ENCODE measurements at places on chromosomes 12 and 14.

GRCh38 chr14:29908652-29909577 is 18.7 kb downstream of the PRKD1 start:
- DNase-seq = no peak

DNA sequence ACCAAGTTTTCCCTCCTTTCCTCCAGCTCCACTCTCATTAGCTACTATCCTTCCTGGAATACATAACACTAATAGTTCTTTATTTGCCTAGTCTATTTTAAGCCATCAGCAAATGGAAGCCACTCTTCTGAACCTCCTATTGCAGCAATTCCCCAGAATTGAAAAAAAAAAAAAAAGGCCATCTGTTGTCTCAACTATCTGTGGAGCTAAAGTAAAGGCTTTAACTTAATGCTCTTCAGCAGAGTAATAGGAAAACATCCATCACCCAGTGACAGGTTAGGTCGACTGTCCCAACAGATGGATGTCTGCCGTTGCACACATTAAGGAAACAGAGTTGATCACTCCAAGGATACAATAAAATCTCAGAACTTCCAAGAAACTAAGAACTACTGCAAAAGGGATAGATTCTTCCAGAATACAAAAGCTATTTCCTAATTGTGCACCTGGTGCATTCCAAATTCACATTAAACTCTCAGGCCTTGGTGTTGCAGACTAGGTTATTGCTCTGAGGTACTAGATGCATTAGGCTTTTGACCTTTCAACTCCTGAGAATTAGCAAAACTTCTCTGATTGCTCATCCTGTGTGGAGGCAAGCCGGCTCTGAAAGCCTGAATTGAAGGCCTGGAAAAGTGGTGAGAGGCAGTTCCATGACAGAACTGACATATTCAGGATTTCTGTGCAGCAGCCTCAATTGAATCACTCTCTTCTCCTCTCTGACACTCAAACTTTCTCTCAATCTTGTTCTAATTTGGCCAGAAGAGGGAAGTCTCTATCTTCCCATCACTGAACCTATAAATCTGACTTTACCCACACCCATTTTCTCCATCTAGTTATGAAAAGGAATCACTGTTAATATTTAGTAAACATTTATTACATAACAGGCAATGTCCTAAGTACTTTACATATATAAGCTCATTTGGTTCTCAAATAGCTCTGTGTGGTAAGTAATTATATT is 238.4 kb upstream of the HMGA2 start:
- DNase-seq = no peak

- peak; percentile 17 for DNase-seq
Observed at GRCh38 chr12:122499991-122500684, 594 bp downstream of the ZCCHC8 start.

- DNase-seq = no peak
Observed at GRCh38 chr14:37834275-37834674, 238.8 kb downstream of the TTC6 start.

- no peak for DNase-seq
Observed at GRCh38 chr12:31362759-31363415, 36.9 kb upstream of the SINHCAF start.

DNA sequence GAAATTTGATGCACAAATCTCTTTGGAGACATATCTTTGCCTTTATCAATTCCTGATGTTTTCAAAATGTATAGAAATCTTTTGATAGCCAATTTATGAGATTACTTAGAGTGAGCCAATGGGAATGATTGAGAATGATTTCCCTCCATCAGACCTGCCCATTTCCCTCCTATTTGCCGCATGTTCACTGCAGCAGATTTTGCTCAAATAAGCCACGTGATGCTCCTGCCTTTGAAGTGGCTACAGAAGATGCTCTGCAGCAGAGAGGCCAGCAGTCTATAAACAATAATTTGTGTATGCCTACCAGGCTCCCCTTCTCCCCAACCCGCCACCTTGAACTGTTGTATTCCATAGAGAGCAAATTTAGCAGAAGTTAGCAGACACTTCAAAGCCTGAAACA is 21.9 kb downstream of the WIF1 start:
- no peak for DNase-seq

- DNase-seq = no peak
Observed at GRCh38 chr12:102763061-102763460, 154.0 kb downstream of the PAH start.

- DNase-seq = no peak
Observed at GRCh38 chr14:95361373-95362137, 41.8 kb upstream of the CLMN start.

GRCh38 chr12:115079760-115080159 is 395.8 kb upstream of the TBX3 start:
- no peak for DNase-seq
